ENCODE measurements at places on chromosomes 7 and 10.

- no peak for DNase-seq
Measured at GRCh38 chr10:89458784-89459183, 44.4 kb downstream of the IFIT5 start.

DNA sequence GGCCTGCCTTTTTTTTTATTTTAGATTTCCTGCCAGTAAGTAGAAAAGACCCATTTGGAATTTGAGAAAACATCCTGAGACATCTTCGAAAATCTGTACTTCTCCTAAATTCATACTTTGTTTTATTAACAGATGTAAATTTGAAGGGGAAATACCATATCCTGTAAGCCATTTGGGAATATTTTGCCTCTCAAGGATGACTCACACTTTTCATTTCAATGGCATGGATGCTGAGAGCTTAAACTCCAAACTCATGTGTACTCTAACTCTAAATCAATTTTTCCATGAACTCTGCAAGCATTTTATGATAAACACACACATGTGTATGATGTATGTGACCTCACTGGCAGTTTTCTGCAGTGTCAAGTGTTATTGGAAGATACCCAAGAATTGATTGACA is 89.0 kb downstream of the SEMA3A start:
- DNase-seq, result no peak

GRCh38 chr10:98340261-98340939 is 72.4 kb upstream of the LOXL4 start:
- DNase-seq, result no peak

- DNase-seq, result no peak
Measured at GRCh38 chr10:3460420-3461128, 288.0 kb upstream of the PITRM1 start.

DNA sequence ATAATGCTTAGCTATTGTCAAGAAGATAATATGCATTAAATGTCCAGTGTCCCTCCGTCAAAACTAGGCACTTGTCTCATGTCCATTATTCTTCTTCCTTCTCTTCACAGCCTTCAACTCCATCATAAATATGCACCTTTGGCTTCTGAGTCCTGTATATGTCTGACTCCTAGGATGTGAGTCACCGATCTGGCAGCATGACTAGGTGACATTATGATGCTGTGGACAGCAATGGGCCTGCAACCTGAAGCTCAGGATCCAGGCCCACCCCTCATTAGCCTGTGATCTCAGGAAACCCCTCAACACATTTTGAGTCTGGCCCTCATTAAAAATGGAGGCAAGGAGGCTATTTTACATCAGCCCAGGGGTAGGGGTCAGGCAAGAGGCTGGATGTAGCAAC is 362.5 kb upstream of the ZMIZ1 start:
- DNase-seq, result no peak

GRCh38 chr7:127578036-127578684 is 7.2 kb downstream of the GCC1 start:
- peak; percentile 21 for DNase-seq

- no peak for DNase-seq
Measured at GRCh38 chr10:64368298-64368697, 847.1 kb downstream of the REEP3 start.
